ENCODE measurements at places on chromosomes 7 and 10. TPM values are rescaled to one million over a fixed set of nuclear protein-coding genes. Genes with fewer than 3 reads are reported as not detected.

Gene TET1
- 1.3 TPM for total RNA-seq

Gene SORCS1
- not detected for total RNA-seq

Gene ANKRD2
- 5.4 TPM for total RNA-seq

Gene ACTR3C
- total RNA-seq = 13.7 TPM

Gene DUS4L
- total RNA-seq = 8.2 TPM
